ENCODE measurements at places on chromosomes 2 and 18. TPM values are rescaled to one million over a fixed set of nuclear protein-coding genes. Genes with fewer than 3 reads are reported as not detected.

The PPP1R1C gene
- polyA plus RNA-seq: 21.7 TPM

The SLC5A7 gene
- not detected for polyA plus RNA-seq

- no peak overlapping the region for H3K4me3 ChIP-seq
- no peaks in the 10 kb centered on the region for H3K27me3 ChIP-seq
- H3K27ac ChIP-seq: no peak overlapping the region
These were observed 3.7 kb upstream of the SOCS6 start for GRCh38 chr18:70284976-70285620.

DNA sequence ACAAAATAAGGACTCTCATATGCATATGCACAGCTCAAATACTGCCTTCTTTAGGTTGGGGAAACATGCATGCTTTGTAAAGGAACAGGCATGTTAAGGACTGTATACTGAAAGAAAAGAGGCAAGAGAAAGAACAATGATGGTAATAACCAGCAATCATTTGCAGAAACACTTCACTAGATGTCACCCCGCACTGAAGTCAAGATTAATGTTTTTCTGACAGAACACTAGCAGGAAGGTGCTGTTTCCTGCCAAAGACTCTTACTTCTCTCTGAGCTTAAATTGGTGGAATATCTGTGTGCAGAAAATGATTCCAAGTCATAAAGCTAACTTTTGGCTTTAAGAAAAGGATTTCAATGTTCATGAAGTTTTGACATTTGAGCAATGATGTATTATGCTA, 19.3 kb upstream of the CSRNP3 start:
- H3K4me1 ChIP-seq: no peaks in the 10 kb centered on the region
- H3K27ac ChIP-seq: no peak overlapping the region

GRCh38 chr2:15242936-15243461, 318.1 kb downstream of the NBAS start:
- H3K27ac ChIP-seq: no peak overlapping the region
- DNase-seq: no peak
- no peaks in the 10 kb centered on the region for H3K4me1 ChIP-seq
- no peak overlapping the region for H3K4me3 ChIP-seq
- H3K27me3 ChIP-seq: no peaks in the 10 kb centered on the region

GRCh38 chr2:236085211-236085610, 83.0 kb downstream of the GBX2 start:
- no peaks in the 10 kb centered on the region for H3K36me3 ChIP-seq
- no peak overlapping the region for H3K27ac ChIP-seq
- no peak for DNase-seq
- no peaks in the 10 kb centered on the region for H3K27me3 ChIP-seq
- no peak overlapping the region for H3K4me3 ChIP-seq

DNA sequence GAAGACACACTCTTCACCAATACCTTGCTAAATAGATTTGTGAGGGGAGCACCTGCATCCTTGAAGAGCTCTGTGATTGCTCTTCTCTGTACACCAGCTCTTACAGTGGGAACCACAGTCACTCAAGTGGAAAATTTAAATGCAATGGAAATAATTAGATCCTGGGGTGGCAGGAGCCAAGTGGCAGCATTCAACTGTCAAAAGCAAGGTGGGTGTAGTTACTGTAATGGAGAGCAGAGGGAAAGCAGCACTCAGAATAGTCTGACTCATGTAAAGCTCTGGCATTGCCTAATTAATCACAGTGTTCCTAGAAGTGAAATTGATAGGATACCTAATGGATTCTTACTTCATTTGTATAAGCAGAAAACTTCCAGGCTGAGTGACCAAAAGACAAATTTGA, 245.8 kb downstream of the KCNE4 start:
- no peak for DNase-seq
- no peaks in the 10 kb centered on the region for H3K4me1 ChIP-seq
- no peak overlapping the region for H3K27ac ChIP-seq
- no peaks in the 10 kb centered on the region for H3K36me3 ChIP-seq
- H3K4me3 ChIP-seq: no peak overlapping the region
- H3K27me3 ChIP-seq: no peaks in the 10 kb centered on the region

DNA sequence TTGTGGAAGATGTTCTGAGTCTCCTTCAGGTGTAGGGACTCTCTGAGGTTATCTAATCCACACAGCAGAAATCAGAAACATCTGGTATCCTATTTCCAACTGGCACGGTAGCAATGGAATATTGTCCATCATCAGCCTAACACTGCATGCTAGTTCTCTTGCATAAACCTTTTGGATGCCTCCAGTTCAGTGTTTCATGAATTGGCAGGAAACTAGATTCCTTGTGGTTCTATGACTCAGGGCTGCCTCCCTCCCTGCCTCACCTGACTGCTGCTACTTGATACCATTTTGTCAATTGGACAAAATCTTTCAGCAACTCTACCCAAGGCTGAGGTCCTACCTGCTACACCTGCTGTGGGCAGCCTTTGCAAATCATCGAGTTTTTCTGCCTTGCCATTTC, 130.9 kb downstream of the TPGS2 start:
- DNase-seq: no peak
- H3K4me3 ChIP-seq: no peak overlapping the region
- no peaks in the 10 kb centered on the region for H3K4me1 ChIP-seq
- H3K27me3 ChIP-seq: peaks cover 3% of the 10 kb centered on the region
- no peaks in the 10 kb centered on the region for H3K36me3 ChIP-seq

- no peaks in the 10 kb centered on the region for H3K4me1 ChIP-seq
- no peak overlapping the region for H3K27ac ChIP-seq
- H3K27me3 ChIP-seq: no peaks in the 10 kb centered on the region
These were observed 100.0 kb downstream of the SPOPL start for GRCh38 chr2:138601458-138602165.

The OR6B2 gene
- polyA plus RNA-seq: not detected

The EMILIN1 gene
- 23.1 TPM for polyA plus RNA-seq

GRCh38 chr2:34098256-34098655, 499.2 kb upstream of the FAM98A start:
- H3K27ac ChIP-seq: no peak overlapping the region
- no peaks in the 10 kb centered on the region for H3K36me3 ChIP-seq
- H3K4me1 ChIP-seq: no peaks in the 10 kb centered on the region
- DNase-seq: no peak

DNA sequence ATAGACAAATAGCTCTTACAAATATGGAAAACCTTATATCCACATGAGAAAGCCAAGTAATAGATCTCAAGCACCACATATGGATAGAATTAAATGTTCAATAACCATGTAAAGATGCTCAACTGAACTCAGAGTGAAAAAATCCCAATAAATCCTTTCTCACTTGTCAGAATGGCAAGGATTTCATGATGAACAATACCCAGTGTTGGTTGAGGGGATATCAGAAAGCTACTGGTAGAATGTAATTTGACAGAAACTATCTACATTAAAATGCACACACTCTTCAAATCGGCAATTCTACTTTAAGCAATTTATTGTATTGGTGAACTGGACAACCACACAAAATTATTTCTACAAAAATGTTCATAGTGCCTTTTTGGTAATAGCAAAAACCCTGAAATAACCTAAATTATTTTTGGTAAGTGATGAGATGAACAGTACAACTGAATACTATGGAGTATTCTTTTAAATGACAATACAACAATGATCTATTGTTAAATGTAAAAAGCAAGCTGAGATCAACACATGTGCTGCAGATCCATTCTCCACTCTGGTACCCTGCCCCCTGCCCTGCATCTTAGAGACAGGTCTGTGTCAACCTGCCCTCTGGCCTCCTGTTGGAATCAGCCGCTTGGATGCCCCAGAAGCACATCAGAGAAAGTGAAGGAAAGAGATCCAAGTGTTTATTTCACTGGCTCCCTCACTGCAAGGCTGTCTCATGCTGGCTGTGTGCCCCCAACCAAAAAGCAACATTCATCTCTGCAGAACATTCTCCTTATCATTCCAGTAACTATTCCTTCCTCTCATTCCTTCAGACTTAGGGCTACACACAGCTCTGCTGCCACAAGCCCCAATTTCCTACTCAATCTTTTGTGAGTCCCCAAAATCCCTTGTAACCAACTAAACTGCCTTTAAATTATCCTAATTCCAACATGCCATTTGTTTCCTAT, 442.5 kb downstream of the LRATD1 start:
- no peaks in the 10 kb centered on the region for H3K4me1 ChIP-seq
- DNase-seq: no peak
- H3K4me3 ChIP-seq: no peak overlapping the region
- no peaks in the 10 kb centered on the region for H3K27me3 ChIP-seq

The KCNG3 gene
- not detected for polyA plus RNA-seq

GRCh38 chr18:22257022-22257543, 87.7 kb downstream of the GATA6 start:
- H3K4me1 ChIP-seq: no peaks in the 10 kb centered on the region
- DNase-seq: no peak

DNA sequence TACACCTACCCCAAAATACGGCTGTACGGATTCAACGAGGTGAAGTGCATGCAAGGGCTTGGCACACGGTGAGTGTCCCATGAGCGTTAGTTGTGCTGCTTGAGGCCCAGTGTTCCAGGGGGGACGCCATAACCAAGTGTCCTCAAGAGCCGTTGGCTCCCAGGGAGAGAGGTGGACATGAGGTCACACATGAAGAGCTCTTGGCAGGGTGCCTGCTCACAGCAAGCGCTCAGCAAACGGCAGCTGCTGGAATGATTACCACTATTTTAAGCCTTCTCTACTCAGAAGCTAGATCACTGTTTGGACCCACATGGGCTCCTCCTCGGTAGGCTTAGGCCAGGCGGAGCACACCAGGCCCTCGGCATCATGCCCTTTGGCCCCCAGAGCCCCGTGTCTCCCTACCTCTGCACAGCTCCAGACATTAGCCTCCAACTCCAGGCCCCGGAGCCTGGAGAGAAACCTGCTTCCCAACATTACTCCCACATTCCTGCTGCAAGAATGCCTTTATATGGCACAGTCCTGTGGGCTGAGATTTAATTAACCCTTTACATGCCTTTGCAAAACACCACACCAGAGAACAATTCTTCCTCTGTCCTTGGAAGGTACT, 68.4 kb upstream of the PPP1CB start:
- H3K4me3 ChIP-seq: no peak overlapping the region
- no peak overlapping the region for H3K27ac ChIP-seq
- no peaks in the 10 kb centered on the region for H3K27me3 ChIP-seq

DNA sequence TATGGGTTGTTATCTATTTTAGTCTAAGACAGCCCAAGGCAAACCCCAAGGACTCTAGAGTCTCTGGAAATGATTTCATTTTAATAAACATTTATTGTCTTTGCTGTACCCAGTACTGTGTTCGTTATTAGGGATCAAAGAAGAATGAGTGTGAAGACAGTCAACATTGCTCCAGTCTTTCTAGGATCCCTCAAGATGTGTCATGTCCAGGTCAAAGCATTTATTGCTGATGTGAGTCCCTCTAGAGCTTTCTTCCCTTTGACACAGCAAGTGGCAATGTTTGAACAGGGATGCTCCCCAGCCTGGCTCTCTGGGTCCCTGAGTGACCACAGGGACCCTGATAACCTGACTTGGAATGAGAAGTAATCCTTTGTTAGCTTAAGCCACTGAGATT, 123.1 kb upstream of the STK17B start:
- DNase-seq: no peak
- H3K4me1 ChIP-seq: no peaks in the 10 kb centered on the region

The C2orf15 gene
- polyA plus RNA-seq: 0.25 TPM

Data from liver (tissue), 10 donors.